A549 (cell line): ENCODE measurements at places on chromosomes 6 and 20.
A peak's percentile ranks its signal among the peaks of the same experiment; 100 is the strongest.

DNA sequence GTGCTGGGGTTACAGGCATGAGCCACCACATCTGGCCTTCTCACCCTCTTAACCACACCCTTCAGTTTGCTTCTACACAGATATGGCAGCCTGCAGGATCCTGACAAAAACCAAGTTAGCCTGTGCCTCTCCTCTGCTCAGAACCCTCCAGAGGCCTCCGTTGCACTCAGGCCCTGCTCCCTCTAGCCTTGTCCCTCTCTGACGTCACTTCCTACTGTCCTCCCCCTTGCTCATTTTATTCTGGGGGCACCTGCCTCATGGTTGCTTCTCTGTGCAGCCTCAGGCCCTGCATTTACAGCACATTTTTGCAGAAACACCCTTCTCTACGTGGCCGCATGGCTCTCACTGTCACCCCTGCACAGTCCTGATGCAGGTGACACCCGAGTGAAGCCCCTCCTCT lies 105.6 kb downstream of the CDC5L start:
- no peak for DNase-seq

DNA sequence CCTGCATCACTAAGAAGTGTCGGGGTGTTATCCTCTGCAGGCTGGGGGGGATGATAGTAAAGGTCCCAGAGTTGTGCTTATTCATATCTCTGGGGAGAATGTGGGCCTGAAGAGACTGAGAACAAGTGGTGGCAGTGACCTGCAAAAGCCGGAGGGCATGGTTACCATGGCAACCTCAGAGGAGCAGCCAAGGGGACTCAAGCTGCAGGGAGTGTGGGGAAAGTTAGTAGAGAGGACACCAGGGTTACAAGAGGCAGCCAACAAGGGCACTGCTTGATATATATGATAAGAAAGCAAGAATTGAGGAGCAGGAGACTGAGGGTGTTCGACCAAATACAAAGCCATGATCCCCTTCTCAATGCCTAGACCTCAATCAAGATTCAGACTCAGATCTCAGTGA lies 46.1 kb downstream of the HLA-F start:
- DNase-seq: no peak

GRCh38 chr20:50975701-50976330 lies 17.2 kb downstream of the MOCS3 start:
- DNase-seq: no peak

DNA sequence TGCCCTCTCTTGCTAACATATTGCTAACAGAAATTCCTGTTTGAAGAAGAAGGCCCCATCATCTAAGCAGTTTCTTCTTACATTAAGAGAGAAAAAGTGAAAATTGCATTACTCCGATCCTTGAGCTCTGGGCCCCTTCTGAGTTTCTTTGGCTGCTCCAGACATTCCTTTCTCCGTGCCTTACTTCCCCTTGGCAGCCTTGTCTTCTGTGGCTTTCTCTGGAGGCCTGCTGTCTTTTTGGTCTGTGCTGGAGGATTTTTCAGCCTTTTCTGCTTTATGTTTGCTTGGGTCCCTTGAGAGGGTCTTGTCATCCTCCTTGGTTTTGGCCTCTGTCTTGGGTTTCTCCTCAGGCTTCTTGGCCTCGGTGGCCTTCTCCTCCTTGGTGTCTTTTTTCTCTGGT lies 378.8 kb upstream of the CHD6 start:
- DNase-seq: no peak

DNA sequence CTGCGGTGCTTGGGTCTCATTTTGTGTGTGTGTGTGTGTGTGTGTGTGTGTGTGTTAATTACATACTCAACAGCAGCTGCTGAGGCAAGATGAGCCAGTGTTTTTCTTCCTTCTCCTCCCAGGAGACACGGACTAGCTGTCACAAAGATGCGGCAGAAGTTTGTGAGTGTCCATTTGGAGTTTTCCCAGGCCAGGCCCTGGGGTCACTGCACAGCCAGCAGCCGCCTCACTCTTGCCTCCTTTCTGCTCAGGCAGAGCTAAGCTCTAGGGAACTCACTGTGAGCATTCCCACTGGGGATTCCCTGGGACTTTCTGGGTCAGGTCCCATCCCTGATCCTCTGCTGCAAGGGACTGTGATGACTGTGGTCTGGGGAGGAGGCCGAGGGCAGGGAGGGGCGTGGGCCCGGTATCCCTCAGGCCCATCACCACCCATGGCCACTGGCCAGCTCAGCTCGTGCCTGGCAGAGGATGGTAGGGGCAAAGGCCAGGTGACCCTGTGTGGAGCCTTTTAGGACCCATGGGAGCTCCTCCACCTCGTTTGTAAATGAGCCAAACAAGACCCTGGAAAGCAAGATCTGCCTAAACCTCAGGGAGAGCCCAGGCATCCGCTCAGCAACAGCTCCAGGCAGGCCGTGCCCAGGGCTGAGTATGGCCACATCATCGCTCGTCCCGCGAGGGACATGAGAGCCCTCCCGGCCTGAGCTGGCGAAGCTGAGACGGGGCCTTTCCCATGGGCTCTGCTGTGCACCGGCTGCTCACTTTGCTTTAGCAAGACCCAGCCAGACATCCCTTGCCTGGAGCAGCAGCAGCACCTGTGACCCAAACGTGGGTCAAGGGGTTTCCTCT lies 102.0 kb downstream of the PSMB1 start:
- no peak for DNase-seq

DNA sequence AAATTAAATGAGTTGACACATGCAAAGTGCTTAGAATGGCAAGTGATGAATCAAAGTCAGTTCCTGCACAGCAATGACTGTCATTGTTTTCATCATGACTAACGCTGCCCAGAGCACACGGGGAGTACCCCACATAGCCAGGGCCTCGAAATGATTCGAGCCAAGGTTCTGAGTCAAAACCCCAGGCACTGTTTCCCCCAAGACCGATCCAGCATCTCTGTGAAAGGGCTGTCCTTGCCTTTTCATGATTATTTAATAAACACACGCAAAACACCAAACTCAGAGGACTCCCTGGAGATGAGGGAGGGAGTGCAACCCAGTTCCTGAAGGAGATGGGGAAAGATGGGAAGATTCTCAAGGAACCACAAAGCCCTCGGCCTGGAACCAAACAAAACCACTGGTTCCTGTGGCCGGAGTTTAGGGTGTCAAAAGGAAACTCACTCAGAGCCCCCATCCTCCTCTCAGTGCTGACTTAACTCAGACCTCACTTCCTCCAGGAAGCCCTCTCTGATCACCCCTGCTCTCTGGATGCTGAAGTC lies 3.8 kb downstream of the PREX1 start:
- no peak for DNase-seq

DNA sequence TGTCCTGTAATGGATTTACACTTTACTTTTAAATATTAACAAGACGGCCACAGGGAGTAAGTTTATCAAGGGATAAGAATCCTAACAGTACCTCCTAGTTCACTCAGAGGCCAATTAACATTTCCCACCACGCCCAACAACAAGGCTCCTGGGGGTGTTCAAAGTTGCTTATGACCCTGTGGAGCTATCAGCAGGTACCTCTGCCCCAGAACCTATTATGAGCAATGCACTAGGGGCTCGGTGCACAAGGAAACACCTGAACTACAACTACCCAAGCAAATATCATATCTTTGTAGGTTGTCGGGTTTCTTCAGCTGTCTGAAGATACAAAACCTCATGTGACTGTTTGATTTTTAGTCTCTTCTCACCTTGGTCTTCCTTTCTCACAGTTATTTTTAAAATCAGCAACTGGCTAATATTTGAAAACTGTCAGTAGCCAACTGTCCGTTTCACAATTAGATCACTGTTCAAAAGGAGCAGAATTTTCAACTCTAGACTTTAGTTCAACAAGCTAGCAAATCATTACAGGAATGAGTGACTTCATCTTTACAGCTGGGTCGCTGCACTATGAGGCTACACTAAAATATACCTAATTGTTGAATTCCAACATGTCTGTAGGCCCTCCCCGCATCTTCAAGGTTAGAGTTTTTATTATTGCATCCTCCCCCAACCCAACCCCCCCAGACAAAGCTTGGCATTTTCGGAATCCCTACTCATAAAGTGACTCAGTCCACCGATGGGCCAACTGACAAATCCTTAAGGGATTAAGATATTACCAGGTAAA lies 38.1 kb downstream of the B4GALT5 start:
- DNase-seq: peak; percentile 41

- no peak for DNase-seq
Measured at GRCh38 chr6:140535511-140535910, 1161.1 kb upstream of the CITED2 start.

DNA sequence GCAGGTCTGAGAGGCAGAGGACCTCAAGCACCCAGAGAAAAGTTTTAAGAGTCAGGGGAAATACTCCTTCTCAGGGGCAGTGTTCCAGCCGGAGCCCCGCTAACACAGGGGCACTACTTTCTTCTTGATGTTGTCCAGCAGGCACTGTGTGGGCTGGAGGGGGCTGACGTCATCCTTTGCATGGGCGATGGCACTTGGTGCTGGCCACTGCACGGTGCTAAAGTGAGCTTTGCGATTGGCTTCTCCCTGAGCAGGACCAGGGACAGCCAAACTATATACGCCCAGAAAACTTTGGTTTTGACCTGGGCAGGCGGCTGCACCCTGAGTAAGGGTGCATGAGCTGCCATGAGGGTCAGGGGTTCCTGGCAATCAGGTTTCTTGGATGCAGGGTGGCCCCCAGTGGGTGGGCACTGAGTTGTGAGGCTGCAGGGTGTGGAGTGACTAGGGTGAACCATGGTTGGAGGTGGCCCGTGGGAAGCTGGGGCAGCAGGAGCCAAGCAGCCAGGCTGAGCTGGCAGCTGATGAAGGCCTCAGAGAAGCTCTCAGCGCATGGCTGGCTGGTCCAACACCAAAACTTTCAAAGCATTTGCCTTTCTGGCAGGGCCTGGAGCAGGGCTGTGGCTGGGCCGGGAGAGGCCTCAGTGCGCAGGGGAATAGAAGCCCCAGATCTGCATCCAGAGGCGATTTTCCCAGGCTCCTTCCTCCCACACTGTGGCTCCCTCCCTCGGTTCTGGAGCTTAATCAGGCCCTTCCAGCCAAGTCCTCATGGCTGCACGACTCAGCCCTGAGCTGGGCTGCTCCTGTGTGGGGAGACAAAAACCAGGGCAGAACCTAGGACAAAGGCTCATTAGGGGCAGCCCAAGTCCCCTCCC lies 18.3 kb downstream of the MRPS18A start:
- DNase-seq: no peak

GRCh38 chr6:133242637-133243585 lies 1.8 kb downstream of the EYA4 start:
- peak; percentile 58 for DNase-seq

DNA sequence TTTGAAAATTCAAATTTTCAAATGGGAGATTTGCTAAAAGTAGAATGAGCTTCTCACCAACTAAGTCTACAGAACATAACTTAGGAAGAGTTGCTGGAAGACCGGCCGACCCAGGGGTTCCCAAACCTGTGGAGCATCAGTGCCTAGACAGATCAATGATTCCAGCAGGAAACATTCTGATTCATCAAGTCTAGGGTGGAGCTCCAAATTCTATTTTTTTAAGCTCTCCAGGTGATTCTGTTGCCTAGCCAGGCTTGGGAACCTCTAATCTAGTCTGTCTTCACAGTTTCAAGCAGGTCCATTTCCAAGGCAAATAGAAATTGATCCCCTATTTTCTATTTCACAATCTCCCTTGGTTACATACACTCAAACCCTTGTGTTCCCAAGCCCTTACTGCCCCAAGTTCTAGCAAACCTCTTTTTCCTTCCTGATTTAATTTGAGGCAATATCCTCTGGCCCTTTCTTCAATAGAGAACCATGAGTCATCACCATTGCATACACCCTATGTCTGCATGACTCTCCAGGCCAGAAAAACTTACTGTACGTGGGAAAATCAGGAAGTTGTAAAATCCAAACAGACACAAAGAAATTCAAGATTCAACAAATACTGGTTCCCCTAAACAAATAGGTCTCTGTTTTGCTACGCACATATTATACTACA lies 8.9 kb downstream of the ATXN1 start:
- DNase-seq: peak; percentile 25

GRCh38 chr20:17580895-17581294 lies 11.0 kb downstream of the DSTN start:
- no peak for DNase-seq

GRCh38 chr20:36322131-36322530 lies 16.0 kb downstream of the DLGAP4 start:
- DNase-seq: no peak

- DNase-seq: no peak
Measured at GRCh38 chr6:12929678-12930077, 213.1 kb downstream of the PHACTR1 start.

GRCh38 chr20:45892049-45892825 lies 1.1 kb downstream of the CTSA start:
- peak; percentile 81 for DNase-seq

- no peak for DNase-seq
Measured at GRCh38 chr6:169775321-169775720, 23.9 kb downstream of the ERMARD start.

DNA sequence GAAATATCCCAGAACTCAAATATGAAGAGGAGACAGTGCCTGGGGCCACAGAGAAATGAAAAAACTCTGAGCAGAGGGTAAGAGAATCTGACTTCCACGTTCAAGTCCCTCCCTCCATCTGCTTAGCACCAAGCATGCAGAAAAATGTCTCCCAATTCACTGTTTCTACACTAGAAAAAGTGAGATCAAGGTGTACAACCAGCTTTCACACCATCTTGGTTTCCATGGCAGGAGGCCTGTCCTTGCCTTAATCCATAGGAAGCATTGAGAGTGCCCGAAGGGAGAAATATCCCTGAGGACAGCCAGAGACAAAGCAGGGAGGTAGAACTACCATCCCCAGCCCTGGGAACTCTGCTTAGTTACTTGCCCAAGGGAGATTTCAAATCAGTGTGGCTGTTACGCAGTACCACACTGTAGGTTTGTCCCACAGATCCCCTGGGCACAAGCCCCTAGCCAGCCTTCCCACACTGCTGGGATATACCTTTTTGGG lies 82.9 kb downstream of the SCML4 start:
- DNase-seq: no peak

DNA sequence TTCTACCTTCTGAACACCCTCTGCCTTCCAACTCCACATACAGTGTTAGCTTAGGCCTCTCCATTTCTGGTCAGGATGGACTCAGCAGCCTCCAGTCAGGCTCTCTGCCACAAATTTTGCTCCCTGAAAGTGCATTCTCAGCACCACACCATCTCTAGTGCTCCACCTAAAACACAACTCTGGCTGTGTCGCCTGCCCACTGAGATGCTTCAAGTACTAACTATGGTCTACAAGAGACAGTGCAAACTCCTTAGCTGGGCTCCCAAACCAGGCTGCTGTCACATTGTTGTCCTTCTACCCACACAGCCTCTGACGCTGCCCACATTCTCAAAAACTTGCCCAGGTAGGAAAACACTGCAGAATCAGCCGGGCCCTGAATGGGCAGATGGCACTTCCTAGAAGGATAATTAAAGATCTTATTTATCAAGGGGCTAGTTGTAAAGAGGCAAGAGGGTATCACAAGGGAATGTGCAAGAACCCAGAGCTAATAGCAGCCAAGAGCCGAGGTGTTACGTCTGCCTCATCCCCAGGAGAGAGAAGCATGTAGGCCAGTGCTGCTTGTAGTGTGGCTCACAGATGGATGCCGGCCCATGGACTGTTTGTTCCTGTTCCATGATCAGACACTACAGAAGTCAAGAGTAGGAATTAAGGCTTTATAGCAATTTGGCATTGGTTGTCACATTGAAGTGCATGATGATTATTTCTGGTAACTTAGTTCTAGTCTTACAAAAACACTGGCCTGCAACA lies 189.7 kb downstream of the LRFN2 start:
- DNase-seq: no peak

- peak; percentile 6 for DNase-seq
Measured at GRCh38 chr6:134029495-134030455, 22.6 kb downstream of the SLC2A12 start.
